ENCODE measurements at places on chromosomes 4 and X. TPM values are rescaled to one million over a fixed set of nuclear protein-coding genes. Genes with fewer than 3 reads are reported as not detected.

ACOX3 gene
- total RNA-seq: 13.9 TPM

SMPX gene
- total RNA-seq: not detected

VCX2 gene
- not detected for total RNA-seq

- H3K36me3 ChIP-seq: no peaks in the 10 kb centered on the region
- no peak overlapping the region for H3K4me3 ChIP-seq
- H3K27me3 ChIP-seq: no peaks in the 10 kb centered on the region
- H3K4me1 ChIP-seq: no peaks in the 10 kb centered on the region
- no peak for DNase-seq
- no peak overlapping the region for H3K27ac ChIP-seq
These were observed 750.5 kb upstream of the HTR2C start for GRCh38 chrX:113833096-113834055.

- no peaks in the 10 kb centered on the region for H3K36me3 ChIP-seq
- no peak for DNase-seq
These were observed 36.6 kb upstream of the DDX53 start for GRCh38 chrX:22963196-22963595.

POU3F4 gene
- total RNA-seq: not detected

TLR10 gene
- 0.26 TPM for total RNA-seq

- no peaks in the 10 kb centered on the region for H3K36me3 ChIP-seq
- no peaks in the 10 kb centered on the region for H3K27me3 ChIP-seq
- H3K27ac ChIP-seq: no peak overlapping the region
- H3K4me3 ChIP-seq: no peak overlapping the region
These were observed 31.8 kb downstream of the PRRG1 start for GRCh38 chrX:37380924-37381323.

DNA sequence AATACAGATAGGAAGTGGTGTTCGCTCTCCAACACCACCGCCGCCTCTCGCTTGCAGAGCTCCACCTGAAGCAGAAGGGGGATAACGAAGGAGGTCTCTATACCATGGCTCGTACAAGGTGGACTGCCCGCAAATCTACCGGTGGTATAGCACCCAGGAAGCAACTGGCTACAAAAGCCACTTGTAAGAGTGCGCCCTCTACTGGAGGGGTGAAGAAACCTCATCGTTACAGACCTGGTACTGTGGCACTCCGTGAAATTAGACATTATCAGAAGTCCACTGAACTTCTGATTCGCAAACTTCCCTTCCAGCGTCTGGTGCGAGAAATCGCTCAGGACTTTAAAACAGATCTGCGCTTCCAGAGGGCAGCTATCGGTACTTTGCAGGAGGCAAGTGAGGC lies 5.2 kb upstream of the BMP15 start:
- no peak overlapping the region for H3K4me3 ChIP-seq
- H3K27ac ChIP-seq: no peak overlapping the region
- no peaks in the 10 kb centered on the region for H3K4me1 ChIP-seq

- H3K4me1 ChIP-seq: no peaks in the 10 kb centered on the region
- DNase-seq: no peak
- no peak overlapping the region for H3K4me3 ChIP-seq
- no peaks in the 10 kb centered on the region for H3K36me3 ChIP-seq
- no peaks in the 10 kb centered on the region for H3K27me3 ChIP-seq
These were observed 134.5 kb upstream of the IL15 start for GRCh38 chr4:141501931-141502330.

DNA sequence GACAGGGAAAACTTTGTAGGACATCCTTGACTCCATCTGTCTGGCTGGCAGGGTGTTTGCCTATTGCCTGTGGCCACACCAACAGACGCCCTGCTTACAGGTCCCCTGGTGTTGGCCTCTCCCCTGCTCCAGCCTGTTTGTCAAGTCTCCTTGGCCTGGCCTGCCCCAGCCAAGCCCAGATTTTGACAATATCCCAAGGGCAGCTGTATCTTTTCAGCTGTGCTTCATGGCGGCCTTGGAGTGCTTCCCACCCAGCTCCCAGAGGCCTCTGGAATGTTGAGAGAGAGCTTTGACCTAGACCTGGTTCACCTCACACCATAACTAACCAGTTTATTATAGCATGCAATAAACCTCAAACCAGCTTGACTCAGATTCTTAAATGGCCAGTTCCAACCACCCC lies 204.0 kb upstream of the NHS start:
- H3K27me3 ChIP-seq: peaks cover 5% of the 10 kb centered on the region
- H3K4me3 ChIP-seq: no peak overlapping the region
- H3K27ac ChIP-seq: no peak overlapping the region
- no peaks in the 10 kb centered on the region for H3K36me3 ChIP-seq

GRCh38 chr4:154456240-154456639 lies 35.4 kb downstream of the DCHS2 start:
- H3K27ac ChIP-seq: no peak overlapping the region
- peaks cover 37% of the 10 kb centered on the region for H3K27me3 ChIP-seq
- H3K4me1 ChIP-seq: no peaks in the 10 kb centered on the region
- no peak overlapping the region for H3K4me3 ChIP-seq

- no peaks in the 10 kb centered on the region for H3K4me1 ChIP-seq
- H3K27me3 ChIP-seq: peaks cover 6% of the 10 kb centered on the region
- no peak for DNase-seq
- H3K4me3 ChIP-seq: no peak overlapping the region
- H3K27ac ChIP-seq: no peak overlapping the region
- H3K36me3 ChIP-seq: no peaks in the 10 kb centered on the region
These were observed 373.6 kb downstream of the MAPK10 start for GRCh38 chr4:85986266-85986665.

GRCh38 chr4:167419468-167420140 lies 185.3 kb upstream of the SPOCK3 start:
- no peaks in the 10 kb centered on the region for H3K27me3 ChIP-seq
- no peaks in the 10 kb centered on the region for H3K36me3 ChIP-seq
- H3K4me1 ChIP-seq: no peaks in the 10 kb centered on the region
- H3K4me3 ChIP-seq: no peak overlapping the region
- no peak overlapping the region for H3K27ac ChIP-seq
